ENCODE measurements at places on chromosomes 4 and X.
A peak's percentile ranks its signal among the peaks of the same experiment; 100 is the strongest.

- DNase-seq = no peak
Observed at GRCh38 chr4:7559741-7560395, 125.1 kb upstream of the PSAPL1 start.

- DNase-seq = peak; percentile 24
Observed at GRCh38 chr4:147732518-147733235, 789 bp downstream of the ARHGAP10 start.

DNA sequence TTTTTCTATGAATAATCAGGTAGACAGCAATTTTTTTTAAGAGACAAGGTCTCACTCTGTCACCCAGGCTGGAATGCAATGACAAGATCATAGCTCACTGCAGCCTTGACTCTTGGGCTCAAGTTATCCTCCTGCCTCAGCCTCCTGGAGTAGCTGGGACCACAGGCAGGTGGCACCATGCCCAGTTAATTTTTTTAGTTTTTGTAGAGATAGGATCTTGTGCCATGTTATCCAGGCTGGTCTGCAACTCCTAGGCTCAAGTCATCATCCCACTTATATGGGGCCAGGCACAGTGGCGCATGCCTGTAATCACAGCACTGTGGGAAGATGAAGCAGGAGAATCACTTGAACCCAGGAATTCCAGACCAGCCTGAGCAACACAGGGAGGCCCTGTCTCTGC is 26.8 kb downstream of the AFAP1 start:
- DNase-seq = no peak

DNA sequence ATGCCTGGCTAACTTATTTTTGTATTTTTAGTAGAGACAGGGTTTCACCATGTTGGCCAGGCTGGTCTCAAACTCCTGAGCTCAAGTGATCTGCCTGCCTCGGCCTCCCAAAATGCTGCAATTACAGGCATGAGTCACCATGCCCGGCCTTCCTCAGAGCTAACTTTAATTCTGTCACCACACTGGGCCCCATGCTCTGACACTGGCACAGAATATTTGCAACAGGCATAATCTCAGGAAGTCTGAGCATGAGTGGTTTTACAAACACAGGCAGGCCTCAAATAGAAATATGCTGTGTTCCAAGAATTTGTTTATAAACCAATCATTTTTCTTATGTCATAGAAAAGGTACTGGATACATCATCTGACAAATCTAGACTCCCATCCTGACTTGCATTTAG is 32.7 kb upstream of the FAM9C start:
- peak; percentile 72 for DNase-seq

DNA sequence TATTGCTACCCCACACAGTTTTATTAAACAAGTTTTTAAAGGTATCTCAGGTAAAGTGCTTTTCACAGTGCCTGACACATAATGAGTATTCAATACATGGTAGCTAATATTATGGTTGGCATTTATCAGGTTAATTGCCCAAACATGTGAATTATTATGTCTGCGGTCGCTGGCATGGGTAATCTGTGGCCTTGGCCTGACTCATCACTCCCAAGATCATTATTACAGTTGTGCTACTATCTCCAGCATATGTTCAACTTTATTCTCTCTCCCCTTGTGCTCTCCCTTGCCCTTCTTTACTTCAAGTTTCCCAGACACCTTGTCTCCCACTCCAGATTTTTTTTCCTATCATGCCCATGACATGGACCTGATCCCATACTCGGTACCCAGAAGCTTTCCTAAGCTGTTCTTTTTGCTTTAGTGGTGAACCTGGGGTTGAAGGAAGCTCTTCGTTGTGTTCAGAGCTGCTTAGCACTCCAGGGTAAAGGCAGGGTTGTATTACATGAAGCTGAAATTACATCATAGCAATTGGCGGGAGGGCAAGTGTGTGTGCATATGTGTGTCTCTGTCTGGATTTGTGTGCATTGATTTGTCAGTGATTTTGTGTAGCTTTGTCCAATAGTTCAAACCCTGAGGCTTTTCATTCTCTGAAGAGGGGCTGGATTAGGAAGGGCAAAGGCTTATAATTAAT is 176.5 kb upstream of the NRK start:
- DNase-seq = no peak

DNA sequence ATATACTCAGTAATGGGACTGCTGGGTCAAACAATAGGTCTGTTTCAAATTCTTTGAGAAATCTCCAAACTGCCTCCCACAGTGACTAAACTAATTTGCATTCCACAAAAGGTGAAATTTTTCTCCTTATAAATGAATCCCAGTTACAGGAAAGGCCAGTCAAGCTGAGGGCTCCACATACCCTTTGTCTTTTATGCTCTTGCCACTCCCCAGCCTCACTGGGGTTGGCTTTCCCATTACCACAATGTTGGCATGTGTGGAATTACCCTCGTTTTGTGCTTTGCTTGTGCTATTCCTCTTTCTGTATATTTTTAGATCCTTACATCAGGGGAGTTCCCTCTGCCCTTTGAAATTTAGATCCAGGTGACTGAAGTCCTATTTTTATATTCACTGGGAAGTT is 220.2 kb upstream of the LCORL start:
- DNase-seq = no peak

DNA sequence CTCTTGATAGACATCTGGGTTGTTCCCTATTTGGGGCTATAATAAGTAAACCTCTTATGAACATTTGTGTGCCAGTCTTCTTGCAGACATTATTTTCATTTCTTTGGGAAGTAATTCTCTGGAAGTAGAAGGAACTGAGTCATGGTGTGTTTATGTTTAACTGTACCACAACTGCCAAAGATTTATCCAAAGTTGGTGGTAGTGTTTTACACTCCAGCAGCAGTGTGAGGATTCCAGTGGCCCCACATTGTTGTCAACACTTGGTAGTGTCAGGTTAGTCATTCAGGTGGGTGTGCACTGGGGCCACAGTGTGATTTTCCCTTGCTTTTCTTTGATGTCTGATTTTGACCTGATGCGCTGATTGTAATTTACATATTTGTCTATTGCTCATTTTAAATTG is 5.0 kb upstream of the UVSSA start:
- DNase-seq = no peak

GRCh38 chrX:13085526-13085925 is 41.1 kb upstream of the FAM9C start:
- DNase-seq = no peak

DNA sequence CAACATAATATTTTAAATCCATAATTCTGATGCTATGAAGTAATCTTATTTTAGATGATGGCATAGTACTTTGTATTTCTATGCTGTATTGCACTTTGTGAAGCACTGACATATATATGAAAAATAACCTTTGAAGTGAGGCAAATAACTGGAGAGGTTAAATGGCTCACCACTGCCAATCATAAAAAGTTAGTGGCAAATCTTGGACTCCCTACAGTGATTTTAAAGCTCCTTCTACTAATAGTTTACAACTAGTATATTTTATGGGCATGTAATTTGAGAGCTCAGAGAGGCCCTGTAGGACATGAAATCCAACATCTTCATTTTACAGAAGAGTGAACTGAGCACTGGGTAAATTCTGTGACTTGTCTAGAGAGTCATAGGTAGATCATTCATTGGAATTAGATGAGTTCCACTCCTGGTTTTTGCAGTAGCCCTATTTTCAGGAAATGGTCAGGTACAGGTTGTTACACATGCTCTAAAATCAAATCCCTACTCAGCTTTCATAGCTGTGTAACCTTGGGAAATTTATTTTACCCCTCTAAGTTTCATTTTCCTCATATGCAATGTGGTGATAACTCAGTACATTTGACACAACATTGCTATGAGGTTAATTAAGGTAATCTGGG is 804 bp upstream of the GC start:
- DNase-seq = no peak

DNA sequence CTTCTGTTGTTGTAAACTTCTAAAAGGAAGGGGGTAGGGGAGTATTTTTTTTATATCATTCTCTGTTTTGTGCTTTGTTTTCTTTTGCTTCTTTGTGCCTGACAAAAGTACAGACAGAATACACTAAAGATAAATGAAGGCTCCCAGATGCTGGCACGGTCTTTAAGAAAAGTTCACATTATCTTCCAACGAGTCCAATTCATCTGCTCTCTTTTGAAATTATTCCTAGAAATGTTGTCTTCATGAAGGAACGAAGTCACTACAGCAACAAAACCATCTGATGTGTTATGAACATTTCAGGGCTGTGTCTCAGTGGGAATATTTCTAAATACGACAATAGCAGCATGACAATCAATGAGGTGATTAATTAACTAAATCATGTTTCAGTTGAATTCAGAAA is 813.8 kb upstream of the HTR2C start:
- no peak for DNase-seq

GRCh38 chr4:763922-764321 is 58.3 kb downstream of the PCGF3 start:
- DNase-seq = no peak

- no peak for DNase-seq
Observed at GRCh38 chrX:39645178-39645895, 452.4 kb downstream of the BCOR start.

- no peak for DNase-seq
Observed at GRCh38 chrX:133726211-133726630, 259.2 kb downstream of the GPC3 start.

DNA sequence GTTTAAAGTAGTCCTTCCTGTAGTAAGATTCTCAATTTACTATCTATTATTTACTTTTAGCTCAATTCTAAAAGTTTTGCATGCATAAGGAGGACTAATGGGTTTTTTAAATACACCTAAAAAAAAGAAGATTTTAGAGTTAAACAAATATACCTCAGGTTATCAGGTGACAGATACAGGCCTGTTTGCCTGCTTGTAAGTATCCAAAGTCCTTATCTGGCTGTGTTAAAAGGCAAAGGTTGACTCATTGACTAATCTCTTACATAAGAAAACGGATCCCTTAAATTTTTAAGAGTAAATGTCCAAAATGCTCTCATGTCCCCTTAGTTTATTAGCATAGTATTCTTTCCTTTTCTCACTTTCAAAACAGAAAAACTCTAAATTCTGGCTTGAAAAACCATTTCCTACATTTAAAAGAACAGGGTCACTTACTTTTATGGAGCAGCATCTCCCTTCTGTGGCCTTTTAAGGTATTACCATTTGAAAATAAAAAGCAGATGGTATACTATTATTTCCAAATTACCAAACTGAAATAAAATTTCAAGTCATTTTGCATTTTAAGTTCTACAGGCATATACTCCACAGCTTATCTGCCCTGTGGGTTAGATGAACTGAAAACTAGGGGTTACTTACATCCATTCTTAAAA is 4.5 kb downstream of the CBR4 start:
- no peak for DNase-seq

GRCh38 chr4:102230194-102230593 is 115.1 kb downstream of the SLC39A8 start:
- no peak for DNase-seq

DNA sequence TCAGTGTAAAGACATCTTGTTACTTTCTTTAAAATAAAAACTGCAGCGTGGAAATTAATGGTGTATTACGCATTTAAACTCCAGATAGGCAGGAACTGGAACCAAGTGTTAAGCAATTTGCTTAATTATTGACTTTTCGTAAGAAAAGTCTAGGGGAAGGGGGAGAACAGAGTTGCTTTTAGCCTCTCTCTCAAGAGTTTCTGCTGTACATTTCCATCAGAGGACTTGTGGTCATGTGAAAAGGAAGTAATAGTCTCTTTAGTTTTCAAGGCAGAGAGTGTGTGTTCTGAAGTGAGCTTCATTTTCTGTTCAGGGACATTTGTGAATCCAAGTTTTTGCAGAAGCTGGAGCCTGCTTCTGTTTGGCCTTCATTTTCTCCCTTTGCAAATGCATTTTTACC is 127.2 kb downstream of the UBE2K start:
- DNase-seq = peak; percentile 12

DNA sequence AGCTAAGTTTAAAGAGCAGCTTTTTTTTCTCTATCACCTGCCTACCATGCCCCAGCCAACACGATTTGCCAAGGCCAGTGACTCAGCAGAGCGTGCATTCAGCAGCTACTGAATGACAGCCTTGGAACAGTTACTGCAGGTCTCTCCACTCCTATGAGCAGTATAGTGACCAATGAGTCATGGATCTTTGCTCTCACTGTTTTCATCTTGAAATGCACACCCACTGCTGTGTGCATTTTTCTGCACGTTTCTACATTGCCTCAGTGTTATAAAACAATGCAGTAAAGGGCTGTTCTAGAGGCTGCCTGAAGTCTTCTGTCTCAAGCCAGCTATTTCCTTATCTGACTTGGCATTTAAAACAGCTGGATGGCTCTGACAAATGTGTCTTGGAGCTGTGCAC is 66.0 kb upstream of the C4orf54 start:
- peak; percentile 13 for DNase-seq

All from HL-60 (cell line).